Thoracic aorta (tissue), 2 donors: ENCODE measurements at places on chromosomes 16 and 17. TPM values are rescaled to one million over a fixed set of nuclear protein-coding genes. Genes with fewer than 3 reads are reported as not detected.
A peak's percentile ranks its signal among the peaks of the same experiment; 100 is the strongest.

SRCIN1 gene
- total RNA-seq, result not detected

CCL14 gene
- 33.4 TPM for total RNA-seq

CD7 gene
- 3.0 TPM for total RNA-seq

CHRNE gene
- not detected for total RNA-seq

PLA2G10 gene
- not detected for total RNA-seq

DNA sequence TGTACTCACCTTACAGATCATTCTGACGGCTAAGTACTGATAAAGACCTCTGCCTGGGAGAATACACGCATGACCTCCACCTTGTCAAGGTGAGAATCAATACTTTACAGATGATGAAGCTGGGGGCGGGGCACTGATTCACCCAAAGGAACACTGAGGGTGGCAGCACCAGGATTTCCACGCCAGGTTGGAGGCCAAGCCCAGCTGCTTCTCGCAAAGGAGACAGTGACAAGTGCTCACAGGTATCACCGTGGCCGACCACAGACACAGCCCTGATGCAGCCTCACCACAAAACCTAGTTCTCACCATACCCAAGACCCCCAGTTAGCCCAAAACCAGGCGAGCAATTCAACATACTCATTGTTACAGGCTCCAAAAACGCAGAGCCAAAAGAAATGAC lies 434.2 kb downstream of the SOX9 start:
- no peaks in the 10 kb centered on the region for H3K36me3 ChIP-seq
- H3K27me3 ChIP-seq, result no peaks in the 10 kb centered on the region
- DNase-seq, result no peak
- H3K4me3 ChIP-seq, result no peak overlapping the region
- no peaks in the 10 kb centered on the region for H3K4me1 ChIP-seq

GRCh38 chr17:83124871-83125514 lies 45.6 kb downstream of the METRNL start:
- no peak for DNase-seq
- peaks cover 9% of the 10 kb centered on the region for H3K4me1 ChIP-seq
- no peaks in the 10 kb centered on the region for H3K36me3 ChIP-seq
- no peak overlapping the region for H3K27ac ChIP-seq

DNA sequence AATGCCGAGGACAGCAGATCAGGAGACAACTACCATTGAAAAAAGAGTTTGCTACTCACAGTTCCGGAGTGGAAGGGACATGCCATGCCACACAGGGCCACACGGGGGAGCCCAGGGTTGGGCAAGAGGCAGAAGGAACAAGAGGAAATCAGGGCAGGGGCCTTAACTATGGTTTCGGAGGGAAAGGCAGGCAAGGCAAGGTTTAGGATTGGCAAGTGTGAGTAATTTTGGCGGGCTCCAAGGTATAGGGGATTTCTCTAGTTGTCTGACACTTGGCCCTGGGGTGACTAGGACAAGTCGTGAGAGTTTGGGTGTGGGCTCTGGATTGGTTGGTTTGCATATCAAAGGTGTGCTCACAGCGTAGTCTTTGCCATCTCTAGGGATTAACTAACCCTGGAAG lies 27.0 kb upstream of the NTN1 start:
- no peak overlapping the region for H3K27ac ChIP-seq
- no peak overlapping the region for H3K4me3 ChIP-seq
- H3K27me3 ChIP-seq, result no peaks in the 10 kb centered on the region
- no peaks in the 10 kb centered on the region for H3K36me3 ChIP-seq
- no peak for DNase-seq

DNA sequence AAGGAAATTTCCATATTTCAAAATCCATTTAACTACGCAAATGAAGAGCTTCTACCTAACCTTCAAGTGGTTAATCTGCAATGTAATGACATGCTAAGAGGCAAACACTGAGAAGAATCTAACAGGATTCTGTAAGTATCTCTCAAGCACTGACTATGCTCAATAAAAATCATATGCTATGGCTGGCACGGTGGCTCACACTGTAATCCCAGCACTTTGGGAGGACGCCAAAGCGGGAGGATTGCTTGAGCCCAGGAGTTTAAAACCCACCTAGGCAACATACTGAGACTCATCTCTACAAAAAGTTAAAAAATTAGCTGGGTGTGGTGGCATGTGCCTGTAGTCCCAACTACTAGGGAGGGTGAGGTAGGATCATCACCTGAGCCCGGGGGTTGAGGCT lies 32.7 kb downstream of the GNA13 start:
- DNase-seq, result no peak
- H3K27me3 ChIP-seq, result no peaks in the 10 kb centered on the region
- no peak overlapping the region for H3K4me3 ChIP-seq
- no peak overlapping the region for H3K27ac ChIP-seq
- H3K36me3 ChIP-seq, result no peaks in the 10 kb centered on the region

- DNase-seq, result no peak
- no peaks in the 10 kb centered on the region for H3K36me3 ChIP-seq
- no peak overlapping the region for H3K4me3 ChIP-seq
These were observed 112.9 kb downstream of the SEC14L1 start for GRCh38 chr17:77253611-77254051.

- H3K27me3 ChIP-seq, result no peaks in the 10 kb centered on the region
- H3K4me3 ChIP-seq, result no peak overlapping the region
- no peak for DNase-seq
- H3K36me3 ChIP-seq, result no peaks in the 10 kb centered on the region
- peaks cover 5% of the 10 kb centered on the region for H3K4me1 ChIP-seq
These were observed 316.3 kb downstream of the SEC14L1 start for GRCh38 chr17:77456951-77457548.

DNA sequence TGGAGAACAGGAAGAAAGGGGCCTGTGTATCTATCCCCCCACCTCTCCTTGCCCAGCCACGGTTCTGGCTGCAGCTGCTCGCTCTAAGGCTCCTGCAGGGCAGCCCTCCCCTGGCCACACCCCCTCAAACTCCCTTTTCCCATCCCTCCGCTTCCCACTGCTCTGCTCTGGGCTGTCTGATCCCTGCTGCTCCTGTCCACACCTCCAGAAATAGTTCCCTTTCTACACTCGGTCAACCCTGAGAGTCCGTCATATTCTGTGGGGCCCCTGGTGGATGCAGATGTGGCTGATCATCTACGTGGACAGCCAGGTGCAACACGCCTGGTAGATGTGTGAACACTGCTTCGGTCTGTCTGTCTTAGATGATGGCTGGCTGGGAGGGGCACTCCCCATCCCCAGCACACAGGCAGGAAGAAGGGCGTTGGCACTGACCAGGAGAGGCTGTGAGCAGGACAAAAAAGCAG lies 19.3 kb upstream of the KRT19 start:
- H3K36me3 ChIP-seq, result no peaks in the 10 kb centered on the region
- peak overlapping the region; percentile 55 for H3K27ac ChIP-seq
- DNase-seq, result no peak
- H3K4me3 ChIP-seq, result no peak overlapping the region
- no peaks in the 10 kb centered on the region for H3K27me3 ChIP-seq

GRCh38 chr16:12951976-12952375 lies 50.6 kb downstream of the SHISA9 start:
- H3K4me1 ChIP-seq, result no peaks in the 10 kb centered on the region
- no peaks in the 10 kb centered on the region for H3K27me3 ChIP-seq
- H3K36me3 ChIP-seq, result no peaks in the 10 kb centered on the region
- no peak for DNase-seq
- H3K4me3 ChIP-seq, result no peak overlapping the region
- no peak overlapping the region for H3K27ac ChIP-seq

DNA sequence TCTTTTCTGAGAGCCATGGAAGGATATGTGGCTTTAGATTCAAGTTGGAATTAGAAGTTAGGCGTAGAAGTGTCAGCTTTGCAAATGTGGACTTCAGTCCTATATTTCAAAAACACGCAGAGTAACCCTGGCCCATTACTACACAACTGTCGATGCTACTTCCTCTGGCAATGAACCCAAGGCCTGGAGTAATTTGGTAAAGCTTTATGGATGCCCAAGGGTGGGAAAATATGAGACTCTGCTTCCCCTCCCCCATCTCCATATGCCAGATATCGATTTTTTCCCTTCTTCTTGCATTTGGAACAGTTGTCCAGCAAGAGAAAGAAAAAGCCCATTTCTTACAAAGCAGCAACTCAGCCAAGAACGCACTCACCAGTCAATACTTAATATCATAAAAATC lies 2.9 kb upstream of the MAP1LC3B start:
- no peaks in the 10 kb centered on the region for H3K27me3 ChIP-seq
- H3K36me3 ChIP-seq, result no peaks in the 10 kb centered on the region
- no peak for DNase-seq
- H3K27ac ChIP-seq, result peak overlapping the region; percentile 43
- no peak overlapping the region for H3K4me3 ChIP-seq
- H3K4me1 ChIP-seq, result peaks cover 36% of the 10 kb centered on the region

DNA sequence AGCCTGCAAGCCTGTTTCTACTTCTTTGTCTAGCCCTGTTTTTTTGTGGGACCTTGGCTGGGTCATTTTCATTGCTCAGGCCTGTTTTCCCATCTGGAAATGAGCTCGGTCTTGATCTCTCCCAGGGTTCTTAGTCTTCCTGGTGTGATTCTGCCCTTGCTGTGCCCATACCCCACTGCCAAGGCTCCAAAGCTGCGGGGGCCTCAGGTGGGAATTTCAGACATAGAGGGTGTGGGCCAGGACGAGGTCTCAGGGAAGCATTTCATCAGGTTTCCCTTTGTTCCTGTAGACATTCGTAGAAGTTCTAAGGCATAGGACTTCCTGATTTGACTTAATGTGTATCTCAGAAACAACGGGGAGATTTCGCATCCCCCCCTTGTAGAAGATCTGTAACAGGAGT lies 5.8 kb downstream of the MPRIP start:
- H3K27me3 ChIP-seq, result no peaks in the 10 kb centered on the region
- H3K4me1 ChIP-seq, result peaks cover 52% of the 10 kb centered on the region
- no peak overlapping the region for H3K27ac ChIP-seq

DNA sequence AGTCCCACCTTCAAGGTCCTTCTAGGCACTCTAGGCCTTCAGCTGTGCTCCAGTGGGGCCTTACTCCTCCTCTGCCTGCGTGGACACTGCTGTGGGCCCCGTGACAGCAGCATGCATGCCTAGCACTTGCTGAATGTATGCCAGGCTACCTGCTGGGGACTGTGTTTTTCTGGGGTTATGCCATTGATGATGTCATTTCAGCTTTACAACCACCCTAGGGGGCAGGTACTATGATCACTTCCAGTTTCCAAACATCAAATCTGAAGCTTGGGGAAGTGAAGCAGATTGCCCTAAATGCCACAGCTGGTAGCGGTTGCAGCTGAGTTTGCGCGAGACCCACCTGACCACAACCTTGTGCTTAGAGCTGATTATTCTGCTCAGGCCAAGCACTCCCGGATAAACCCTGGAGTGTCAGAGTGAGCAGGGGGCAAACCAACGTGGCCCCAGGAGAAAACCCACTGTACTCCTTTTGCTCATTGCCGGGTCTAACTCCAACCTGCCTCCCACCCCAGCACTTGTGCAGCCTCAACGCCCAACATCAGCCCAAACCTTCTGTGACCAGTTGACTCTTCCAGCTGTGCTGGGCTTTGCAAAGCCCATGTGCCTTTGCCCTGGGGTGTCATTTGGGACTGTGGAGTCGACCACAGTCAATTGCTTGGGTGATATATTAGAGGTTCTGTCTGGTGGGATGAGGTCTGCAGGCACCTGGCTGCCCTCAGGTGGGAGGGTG lies 168.4 kb downstream of the ENGASE start:
- no peaks in the 10 kb centered on the region for H3K36me3 ChIP-seq
- no peak overlapping the region for H3K4me3 ChIP-seq
- no peaks in the 10 kb centered on the region for H3K27me3 ChIP-seq
